Muscle of leg (tissue), 16 donors: ENCODE measurements at places on chromosomes 12 and 14. TPM values are rescaled to one million over a fixed set of nuclear protein-coding genes. Genes with fewer than 3 reads are reported as not detected.

CLEC4A gene
- 2.5 TPM for total RNA-seq

TMTC2 gene
- total RNA-seq, result 12.6 TPM

CLEC6A gene
- total RNA-seq, result not detected

TAS2R14 gene
- 2.5 TPM for total RNA-seq
